ENCODE measurements at places on chromosomes 11 and 22.
A peak's percentile ranks its signal among the peaks of the same experiment; 100 is the strongest.

GRCh38 chr11:69657911-69658625 lies 17.1 kb downstream of the LTO1 start:
- no peak for DNase-seq

- DNase-seq, result no peak
Observed at GRCh38 chr11:86374586-86374985, at the start of gene CCDC81. Gene CCDC81 (plus strand): TSS chr11:86374887. CDS start chr11:86375164, 277 bp downstream.

GRCh38 chr22:33873186-33873585 lies 47.1 kb downstream of the LARGE1 start:
- no peak for DNase-seq

- DNase-seq, result no peak
Observed at GRCh38 chr22:23068832-23069385, 1.4 kb upstream of the GNAZ start.

DNA sequence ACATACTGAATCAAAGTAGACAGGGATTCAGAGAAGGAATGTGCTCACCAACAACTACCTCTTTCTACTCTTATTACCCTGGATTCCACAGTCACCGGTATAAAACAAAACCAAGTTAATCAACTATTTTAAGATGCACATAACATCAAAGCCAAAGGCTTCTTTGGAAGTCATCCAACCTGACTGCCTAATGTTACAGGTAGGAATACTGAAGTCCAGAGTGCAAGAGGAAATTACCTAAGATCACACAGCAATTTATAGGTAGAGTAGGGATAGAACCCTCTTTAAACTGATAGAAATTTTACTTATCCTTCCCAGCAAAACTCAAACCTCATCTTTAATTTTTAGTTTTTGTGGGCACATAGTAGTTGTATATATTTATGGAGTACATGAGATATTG lies 76.3 kb downstream of the PAK1 start:
- no peak for DNase-seq

DNA sequence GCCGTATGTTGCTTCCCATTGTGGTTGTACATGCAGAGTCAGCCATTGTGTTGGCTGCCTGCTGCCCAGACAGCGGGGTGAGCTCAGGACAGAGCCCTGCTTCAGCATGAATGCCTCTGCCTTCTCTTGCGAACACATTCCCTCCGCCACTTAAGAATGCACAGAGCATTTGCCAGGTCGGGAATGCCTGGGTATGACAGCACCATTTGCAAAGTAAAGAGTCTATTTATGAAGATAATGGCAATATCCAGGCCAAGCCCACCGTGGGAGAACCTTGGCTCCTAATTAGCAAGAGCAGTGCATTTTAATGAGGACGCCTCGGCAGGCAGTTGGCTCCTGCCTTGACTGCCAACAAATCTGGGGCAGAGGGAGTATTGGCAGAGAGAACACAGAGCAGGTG lies 62.5 kb upstream of the SORL1 start:
- DNase-seq, result no peak

GRCh38 chr22:19361501-19362103 lies 69.9 kb downstream of the HIRA start:
- no peak for DNase-seq

GRCh38 chr11:78295991-78296930 lies 107.5 kb downstream of the USP35 start:
- no peak for DNase-seq

DNA sequence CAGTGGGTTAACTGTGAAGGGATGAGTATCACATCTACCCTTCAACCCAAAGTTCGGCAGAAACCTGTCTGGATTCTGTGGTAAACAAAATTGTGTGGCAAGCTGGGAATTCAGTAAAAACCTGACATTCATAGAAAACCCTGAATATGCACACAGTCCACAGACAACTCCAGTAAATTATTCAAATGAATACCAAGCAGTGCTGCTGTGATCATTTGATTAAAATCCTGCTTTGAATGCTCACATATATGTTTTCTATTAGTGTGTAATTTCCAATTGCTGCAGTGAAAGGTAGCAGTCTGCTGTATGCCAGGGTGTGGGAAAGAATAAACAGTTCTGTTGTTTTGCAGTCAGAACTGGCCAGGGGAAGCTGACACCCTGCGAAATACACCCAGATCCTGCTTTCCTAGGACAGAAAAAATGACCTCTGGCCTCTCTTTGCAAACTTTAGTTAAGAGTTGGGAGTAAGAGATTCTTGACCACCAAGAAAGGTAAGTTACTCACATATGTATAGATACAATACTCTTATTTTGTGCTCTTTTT lies 217.8 kb downstream of the FAM76B start:
- no peak for DNase-seq

- no peak for DNase-seq
Observed at GRCh38 chr22:19874307-19875060, 19.8 kb upstream of the GNB1L start.

DNA sequence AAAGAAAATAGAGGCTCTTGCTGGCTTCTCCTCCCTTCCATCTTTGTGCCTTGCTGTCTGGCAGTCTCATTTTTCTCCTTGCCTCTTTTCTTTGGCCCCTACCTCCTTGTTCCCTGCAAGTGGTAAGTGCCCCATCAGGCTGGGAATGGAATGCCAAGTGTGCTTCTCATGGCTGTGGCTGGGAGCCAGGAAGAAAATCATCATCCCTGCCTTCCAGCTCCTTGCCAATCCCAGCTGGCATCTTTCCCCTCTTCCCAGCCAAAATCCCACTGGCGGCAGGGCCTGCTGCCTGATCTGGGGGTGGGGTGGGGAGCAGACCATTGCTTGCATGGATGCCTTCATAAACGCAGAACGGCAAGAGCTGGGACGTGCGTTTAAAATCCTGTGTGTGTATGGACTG lies 27.0 kb upstream of the SLC25A18 start:
- no peak for DNase-seq

- DNase-seq, result no peak
Observed at GRCh38 chr11:65445604-65446445, 23.2 kb downstream of the NEAT1 start.

GRCh38 chr22:29158546-29158945 lies 47.1 kb upstream of the EMID1 start:
- DNase-seq, result no peak

- no peak for DNase-seq
Observed at GRCh38 chr22:46517255-46517761, 20.1 kb downstream of the CELSR1 start.

DNA sequence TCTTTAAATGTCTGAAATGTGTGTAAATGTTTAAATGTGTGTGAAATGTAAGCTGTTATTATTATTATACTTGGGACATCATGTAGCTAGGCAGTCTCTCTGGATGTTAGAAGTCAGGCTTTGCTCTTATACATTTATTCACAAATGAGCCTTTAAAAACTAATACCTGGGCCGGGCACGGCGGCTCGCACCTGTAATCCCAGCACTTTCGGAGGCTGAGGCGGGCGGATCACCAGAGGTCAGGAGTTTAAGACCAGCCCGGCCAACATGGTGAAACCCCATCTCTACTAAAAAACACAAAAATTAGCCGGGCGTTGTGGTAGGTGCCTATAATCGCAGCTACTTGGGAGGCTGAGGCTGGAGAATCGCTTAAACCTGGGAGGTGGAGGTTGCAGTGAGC lies 21.7 kb upstream of the CTTN start:
- DNase-seq, result no peak

GRCh38 chr11:62451241-62451621 lies 32.4 kb downstream of the SCGB1A1 start:
- DNase-seq, result no peak

- no peak for DNase-seq
Observed at GRCh38 chr11:79667380-79667779, 226.6 kb upstream of the TENM4 start.

DNA sequence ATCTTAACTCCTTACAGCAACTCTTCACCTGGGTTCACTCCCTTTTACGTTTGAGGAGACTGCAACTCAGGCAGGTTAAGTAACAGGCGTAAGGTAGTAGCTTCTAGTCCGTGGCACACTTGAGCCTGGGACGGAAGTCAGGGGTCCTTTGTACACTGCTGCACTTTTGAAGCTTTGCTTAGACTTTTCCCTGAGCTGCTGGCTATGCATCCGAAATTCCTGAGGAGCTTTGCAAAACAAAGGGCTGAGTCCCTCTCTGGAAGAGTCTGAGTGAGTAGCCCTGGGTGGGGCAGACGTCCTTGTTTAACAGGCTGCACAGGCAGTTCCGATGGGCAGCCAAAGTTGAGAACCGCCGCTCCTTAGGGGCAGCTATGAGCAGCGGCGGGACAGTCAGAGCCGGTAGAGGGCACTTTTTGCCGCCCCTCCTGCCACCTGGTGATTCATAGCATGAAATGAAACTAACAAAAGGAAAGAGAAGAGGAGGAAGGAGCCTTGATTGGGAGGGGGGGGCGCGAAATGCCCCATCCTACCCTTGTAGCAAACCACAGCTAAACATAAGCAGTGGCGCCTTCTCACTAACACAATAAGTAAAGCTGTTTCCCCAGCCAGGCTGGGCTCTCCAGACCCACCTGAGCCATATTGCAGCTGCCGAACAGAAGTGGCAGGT lies 1.4 kb downstream of the TMEM109 start:
- DNase-seq, result peak; percentile 70

DNA sequence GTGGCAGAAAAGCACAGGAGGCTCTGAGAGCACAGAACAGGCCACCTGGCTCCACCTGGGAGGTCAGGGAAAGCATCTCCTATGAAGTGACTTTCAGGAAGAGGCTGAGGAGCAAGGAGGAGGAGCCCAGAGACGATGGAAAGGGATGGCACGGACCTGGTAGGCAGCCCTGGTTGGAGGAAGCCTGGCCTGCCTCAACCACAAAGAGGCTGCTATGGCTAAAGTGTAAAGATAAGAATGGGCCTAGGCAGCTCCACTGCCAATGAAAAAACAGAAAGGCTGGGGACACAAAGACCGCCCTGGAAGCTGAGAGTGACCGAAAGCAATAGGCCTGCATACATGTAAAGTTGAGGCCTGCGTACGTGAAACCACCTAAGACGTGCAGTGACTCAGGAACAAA lies 31.2 kb upstream of the ETS1 start:
- no peak for DNase-seq

DNA sequence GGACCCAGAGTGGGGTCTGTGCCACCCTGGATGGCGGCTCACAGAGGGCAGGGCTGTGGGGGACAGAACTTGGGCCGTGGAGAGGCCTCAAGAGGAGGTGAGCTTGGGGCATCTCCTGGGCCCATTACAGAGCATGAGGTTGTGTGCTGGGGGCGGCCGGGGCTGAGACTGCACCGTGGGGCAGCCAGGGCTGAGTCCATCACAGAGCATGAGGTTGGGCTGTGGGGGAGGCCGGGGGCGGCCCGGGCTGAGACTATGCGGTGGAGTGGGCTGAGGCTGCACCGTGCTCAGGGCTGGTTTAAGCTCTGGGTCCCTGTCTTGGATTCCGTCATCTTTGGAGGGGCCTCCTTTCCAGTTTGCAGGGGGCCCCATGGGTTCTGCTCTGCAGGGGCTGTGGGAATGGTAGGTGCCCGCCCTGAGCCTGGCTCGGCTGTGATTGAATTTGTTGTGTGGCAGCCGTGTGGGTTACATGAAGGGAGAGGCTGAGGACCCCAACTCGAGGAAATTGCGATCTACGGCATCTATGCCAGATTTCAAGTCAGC lies 38.1 kb upstream of the MUC5AC start:
- DNase-seq, result no peak

DNA sequence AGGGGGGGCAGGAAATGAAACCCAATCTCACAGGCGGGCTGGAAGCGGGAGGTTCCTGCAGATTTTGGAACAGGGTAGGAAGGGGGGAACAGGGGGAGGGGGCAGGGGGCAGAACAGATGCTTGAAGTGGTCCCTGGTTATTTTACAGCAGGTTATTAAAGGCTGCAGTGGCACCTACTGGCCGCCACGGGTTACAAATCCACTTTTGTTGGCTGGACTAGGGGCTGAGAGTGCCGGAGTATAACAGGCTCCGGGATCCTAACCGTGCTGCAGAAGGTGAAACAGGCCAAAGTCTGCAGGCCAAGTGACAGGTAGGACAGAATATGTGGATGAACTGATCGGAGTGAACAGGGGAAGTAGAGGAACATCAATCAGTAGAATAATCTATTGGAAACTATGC lies 2.5 kb downstream of the ROBO3 start:
- DNase-seq, result no peak

DNA sequence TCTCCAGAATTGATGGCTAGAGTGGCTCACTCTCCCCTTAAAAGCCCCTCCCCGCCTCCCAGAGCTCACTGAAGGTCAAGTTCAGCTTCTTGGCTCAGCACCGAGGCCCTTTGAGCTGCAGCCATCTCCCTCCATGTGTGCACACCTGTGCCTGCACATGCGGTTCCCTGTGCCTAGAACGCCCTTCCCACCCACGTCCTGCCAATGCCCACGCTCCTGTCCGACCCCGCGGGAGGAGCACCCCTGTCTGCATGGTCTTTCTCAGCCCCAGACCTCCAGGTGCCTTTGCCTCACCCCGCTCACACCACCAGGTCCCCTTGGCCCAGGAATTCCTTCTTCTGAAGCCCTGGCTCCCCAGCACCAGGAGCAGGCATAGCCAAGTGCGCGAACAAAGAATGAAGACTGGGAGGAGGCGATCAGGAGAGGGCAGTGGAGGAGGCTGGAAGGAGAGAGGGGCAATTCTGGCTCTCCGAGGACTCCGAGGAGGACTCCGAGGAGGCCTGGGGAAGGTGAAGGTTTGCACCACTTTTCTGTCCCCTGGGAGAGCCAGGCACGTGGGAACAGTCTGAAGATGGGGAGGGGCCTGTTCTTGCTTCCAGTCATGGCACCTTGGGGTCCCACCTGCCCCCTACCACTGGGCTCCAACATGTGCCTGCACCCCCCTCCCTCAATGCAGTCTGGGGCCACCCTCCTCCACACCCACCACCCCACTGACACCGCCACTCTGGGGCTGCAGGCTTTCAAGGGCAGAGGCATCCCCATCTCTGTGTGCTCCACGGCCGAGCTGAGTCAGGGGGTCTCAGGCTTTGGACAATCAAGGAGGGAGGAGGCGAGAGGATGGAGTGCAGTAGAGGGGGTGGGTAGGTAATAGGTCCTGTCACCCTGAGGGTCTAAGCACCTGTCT lies 17.7 kb downstream of the IGF2 start:
- no peak for DNase-seq

- peak; percentile 10 for DNase-seq
Observed at GRCh38 chr22:45096256-45096907, 67.3 kb upstream of the NUP50 start.

DNA sequence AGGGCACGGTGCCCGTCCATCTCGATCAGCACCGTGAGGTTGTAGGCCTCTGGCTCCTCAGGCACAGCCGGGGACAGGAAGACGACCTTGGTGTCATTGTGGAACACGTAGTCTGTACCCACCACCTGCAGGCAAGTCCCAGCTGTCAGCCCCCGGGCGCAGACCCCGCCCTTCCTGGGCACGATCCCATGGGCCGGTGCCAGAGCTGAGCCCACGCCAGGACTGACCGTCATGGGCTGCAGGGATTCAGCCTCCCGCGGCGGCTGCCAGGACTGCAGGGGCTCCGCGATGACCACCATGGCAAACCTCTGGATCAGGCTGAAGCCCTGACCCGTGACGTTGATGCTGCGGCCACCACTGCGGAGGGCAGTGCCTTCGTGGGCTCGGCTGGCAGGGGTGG lies 11.8 kb upstream of the MAPK11 start:
- no peak for DNase-seq

- DNase-seq, result no peak
Observed at GRCh38 chr11:123361110-123361509, 69.0 kb upstream of the GRAMD1B start.
